NCI-H1417 (cell line): ENCODE measurements at places on chromosomes 4 and X.

DNA sequence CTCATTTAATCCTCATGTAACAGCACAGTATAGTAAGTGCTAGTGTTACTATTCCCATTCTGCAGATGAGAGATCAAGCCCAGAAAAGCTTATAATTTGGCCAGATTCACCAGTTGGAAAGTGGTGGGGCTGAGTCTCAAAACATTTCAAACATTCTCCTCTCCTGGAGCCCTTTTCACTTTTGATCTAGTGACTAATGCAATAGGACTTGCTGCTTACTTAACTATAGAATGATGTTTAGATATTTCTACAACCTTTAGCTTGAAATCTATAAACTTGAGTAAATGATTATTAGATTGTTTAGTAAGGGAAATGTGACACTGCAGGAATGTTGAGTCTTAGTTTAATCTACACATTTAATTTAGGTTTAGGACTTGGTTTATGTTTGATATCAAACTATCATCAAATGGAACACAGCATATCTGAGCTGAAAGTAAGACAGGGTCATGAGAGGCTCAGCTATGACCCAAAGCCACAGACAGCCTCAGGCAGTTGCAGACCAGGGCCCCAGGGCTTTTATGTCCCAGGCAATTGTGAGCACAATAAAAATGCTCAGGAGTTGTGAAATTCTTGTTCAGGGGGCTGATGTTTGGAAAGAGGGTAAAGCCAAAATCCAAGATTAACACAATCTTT lies 199.5 kb upstream of the HS3ST1 start:
- DNase-seq: no peak

DNA sequence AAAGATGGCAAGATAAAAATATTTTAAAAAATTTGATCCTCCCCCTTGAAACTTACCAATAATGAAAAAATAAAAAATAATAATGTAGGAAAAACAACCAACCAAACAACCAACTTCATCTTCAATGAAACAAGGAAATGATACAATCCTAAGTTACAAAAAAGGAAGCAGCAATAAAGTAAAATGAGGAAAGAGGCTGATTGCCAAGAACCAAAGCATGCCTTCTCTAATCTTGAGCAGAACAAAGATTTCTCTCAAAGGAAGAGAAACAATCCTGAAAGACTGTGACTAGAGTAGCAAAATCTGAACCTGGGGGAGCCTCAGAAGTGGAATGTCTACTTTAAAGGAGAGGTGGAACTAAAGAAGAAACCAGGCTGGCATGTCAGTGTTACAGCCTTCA lies 10.9 kb upstream of the WDFY3 start:
- no peak for DNase-seq

GRCh38 chr4:1568855-1569460 lies 115.2 kb downstream of the FAM53A start:
- no peak for DNase-seq

- DNase-seq: no peak
These were observed 13.3 kb upstream of the ABRAXAS1 start for GRCh38 chr4:83498187-83498586.

DNA sequence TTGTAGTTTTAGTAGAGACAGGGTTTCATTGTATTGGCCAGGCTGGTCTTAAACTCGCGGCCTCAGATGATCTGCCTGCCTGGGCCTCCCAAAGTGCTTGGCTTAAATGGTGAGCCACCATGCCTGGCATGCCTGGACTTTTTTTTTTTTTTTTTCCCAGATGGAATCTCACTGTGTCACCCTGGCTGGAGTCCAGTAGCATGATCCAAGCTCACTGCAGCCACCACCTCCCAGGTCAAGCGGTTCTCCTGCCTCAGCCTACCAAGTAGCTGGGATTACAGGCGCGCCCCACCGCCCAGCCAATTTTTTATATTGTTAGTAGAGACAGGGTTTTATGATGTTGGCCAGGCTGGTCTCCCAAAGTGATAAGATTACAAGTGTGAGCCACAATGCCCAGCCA lies 8.4 kb downstream of the UBE2K start:
- no peak for DNase-seq

GRCh38 chr4:107125496-107125895 lies 89.4 kb upstream of the DKK2 start:
- DNase-seq: no peak

DNA sequence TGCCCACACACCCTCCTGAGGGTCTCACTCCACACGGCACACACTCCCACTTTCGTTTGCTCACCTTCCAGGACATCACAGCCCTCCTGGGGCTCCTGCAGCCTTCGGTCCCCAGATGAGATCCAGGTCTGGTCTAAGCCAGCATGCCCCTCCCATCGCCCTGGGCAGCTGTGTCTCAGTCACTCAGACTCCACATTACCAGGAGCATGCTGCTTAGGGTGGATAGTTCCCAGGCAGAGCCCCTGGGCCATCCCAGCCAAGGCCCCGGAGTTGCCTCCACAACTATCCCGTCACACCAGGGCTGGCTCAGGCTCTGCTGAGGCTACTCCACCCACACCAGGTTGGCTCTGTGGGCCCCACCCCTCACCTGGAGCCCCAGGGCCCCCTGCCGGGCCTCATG lies 50.4 kb upstream of the PSAPL1 start:
- peak; percentile 21 for DNase-seq

DNA sequence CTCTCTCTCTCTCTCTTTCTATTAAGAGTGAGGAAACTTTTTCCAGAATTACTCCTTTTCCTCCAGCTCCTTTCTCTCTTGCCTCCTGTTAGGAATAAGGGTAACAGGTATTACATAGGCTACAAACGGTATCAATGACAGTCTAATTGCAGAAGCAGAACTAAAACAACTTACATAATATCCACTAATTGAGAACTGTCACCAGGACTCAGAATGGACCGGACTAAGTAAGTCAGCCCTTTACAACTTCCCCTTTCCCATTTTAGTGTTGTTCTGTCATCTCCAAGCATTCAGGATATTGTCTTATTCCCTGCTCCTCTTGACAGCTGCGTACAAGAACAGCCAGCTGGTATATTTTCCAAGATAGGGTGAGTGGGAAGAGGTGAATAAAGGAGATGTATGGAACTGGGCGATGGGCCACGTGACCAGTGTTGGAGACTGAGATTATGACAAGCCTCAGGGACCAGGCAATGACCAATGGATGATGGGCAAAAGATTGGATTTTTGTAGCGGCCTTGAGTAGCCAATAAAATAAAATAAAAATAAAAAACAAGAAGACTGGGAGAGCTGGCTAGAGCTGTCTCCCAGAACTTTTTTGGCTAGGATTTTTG lies 2.3 kb upstream of the FNIP2 start:
- no peak for DNase-seq

DNA sequence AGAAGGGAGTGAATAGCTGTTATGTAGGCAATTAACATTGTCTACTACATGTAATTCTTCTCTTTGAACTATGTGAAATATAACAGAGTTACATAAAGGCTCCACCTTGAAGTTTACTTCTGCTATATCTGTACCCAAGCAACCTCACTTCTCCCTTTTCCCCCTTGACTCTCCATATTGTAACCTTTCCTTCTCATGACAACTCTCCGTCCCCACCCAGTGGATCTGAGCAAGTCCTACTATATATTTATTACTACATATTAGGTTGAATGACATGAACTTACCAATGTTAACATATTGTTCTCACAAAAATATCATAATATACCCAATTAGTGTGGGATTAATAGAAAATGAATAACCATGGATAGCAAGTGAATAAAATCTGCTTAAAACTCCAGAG lies 93.2 kb upstream of the ATP8A1 start:
- peak; percentile 67 for DNase-seq

DNA sequence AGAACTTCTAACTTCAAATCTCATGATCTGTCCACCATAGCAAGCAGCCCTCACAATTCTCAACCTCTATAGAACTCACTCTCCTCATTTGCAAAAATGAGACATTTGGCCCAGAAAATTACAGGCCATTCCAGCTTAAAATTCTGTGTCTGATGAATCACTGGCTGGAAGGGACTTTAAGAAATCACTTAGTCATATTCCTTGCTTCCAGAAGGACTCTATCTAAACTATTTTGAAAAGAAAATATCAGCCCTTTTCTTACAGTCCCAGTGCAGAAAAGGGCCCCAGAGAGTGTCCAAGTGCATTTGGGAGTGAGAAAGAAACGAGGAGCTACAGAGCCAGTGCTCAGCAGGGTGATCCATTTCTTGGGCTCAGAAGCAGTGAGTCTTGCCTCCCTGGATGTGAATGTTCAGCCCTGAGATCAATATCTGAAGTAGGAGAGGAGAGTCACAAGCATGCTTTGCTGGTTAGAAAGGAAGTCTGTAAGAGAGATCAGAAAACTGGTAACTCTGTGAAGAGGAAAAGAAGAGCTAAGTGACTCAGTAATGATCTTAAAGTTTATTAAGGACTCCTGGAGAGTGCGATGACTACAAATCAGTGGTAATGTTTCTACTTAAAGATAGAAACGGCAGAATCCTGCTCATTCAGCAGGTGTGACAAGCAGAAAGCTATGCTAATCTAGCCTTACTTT lies 139.8 kb downstream of the PALLD start:
- no peak for DNase-seq

- peak; percentile 73 for DNase-seq
These were observed 1.1 kb downstream of the OGT start for GRCh38 chrX:71533851-71534561.

DNA sequence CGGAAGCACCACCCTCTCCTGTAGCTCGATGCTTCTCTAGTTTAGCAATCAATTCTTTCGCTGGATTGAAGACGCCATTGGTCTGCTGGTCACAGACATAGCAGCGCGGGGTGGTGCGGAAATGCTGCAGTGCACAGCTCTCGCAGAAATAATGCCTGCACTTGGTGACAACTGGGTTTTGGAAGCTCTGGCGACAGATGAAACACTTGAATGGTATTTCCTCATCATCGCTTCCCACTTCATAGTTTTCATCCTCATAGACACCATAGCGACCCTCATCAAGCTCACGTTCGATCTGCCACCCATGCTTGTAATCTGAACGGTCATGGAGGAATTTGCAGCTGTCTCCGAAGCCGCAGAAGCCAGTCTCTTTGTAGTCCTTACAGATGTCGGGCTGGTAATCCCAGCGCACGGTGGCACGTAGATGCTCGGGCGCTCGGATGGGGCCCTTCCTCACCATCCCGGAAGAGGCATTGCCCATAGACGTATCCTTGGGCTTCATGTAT lies 854 bp downstream of the RNF113A start:
- peak; percentile 19 for DNase-seq
